LNCaP clone FGC (cell line): ENCODE measurements at places on chromosomes 7 and 10.
A peak's percentile ranks its signal among the peaks of the same experiment; 100 is the strongest.

- peak; percentile 93 for DNase-seq
Observed at GRCh38 chr10:65891073-65891981, 1034.5 kb upstream of the LRRTM3 start.

DNA sequence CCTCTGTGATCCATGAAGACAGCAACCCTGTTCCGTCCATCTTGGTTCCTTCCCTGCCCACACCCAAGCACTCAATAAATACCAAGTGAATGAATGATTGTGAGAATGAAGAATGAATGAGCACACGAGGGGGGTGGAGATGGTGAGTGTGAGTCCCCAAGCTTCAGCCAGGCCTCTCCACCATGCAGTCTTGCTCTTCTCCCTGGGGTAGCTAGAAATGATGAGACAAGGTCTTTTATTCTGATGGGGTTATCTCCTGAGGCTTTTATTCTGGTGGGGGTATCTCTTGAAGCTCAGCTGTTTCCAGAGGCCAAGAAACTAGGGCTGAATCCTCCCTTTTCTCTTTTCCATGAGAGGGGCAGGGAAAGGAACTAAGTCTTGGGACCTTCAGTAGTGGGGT is 57.0 kb downstream of the ELFN1 start:
- DNase-seq: no peak

DNA sequence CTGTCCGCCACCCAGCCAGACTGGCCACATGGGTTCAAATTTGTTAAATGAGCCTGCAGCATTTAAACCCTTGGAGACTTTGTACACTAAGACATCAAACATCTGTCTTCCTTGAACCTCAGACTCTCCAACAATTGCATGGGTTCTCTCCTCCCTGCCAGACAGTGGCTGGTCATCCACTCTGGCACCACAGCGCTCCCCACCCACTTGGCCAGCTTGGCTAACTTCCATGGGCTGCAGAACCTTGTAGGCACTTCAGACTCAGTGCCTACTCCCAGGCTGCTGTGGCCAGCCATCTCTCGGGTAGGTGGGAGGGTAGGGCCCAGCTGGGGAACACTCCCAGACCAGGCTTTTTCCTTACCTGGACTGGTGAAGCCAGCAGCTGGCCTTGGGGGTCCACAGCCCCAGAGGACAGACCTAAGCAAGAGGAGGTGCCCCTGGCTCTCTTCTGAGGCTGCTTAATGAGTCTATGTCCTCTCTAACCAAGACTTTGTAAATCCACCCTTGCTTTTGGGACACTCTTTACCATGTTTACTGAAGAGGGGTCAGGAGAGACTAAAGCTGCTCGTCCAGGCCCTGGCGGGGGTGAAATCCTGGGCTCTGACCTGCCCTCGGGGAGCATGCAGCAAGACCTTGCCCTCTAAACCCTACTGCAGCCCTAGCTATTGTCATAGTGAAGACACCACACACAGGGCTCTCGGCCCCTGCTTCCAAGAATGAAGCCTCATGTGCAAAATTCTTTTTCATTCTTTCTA is 82.7 kb downstream of the ARHGAP22 start:
- no peak for DNase-seq

DNA sequence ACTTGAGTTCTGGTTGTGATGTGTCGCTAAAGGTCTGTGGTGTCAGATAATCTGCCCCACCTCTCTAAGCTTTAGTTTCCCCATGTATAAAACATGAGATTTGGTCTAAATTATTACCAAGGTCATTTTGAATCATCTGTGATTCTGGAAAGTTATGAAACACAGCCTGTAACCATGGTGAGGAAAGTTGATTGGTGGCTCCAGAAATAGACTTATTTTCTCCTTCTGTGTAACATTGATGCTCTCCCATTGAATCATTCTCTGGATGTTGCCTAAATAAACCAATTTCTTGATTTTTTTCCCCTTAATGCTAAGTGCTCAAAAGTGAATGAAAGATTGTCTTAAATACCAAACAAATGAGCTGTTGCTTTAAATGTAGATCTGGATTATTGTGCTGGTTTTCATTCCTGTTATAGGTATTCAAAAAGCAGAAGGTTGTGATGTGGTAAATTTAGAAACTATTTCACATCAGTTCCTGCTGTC is 30.0 kb upstream of the PCGF5 start:
- DNase-seq: no peak

GRCh38 chr7:147207988-147208387 is 1091.4 kb downstream of the CNTNAP2 start:
- no peak for DNase-seq

GRCh38 chr10:78859769-78860168 is 209.0 kb upstream of the ZMIZ1 start:
- peak; percentile 4 for DNase-seq

DNA sequence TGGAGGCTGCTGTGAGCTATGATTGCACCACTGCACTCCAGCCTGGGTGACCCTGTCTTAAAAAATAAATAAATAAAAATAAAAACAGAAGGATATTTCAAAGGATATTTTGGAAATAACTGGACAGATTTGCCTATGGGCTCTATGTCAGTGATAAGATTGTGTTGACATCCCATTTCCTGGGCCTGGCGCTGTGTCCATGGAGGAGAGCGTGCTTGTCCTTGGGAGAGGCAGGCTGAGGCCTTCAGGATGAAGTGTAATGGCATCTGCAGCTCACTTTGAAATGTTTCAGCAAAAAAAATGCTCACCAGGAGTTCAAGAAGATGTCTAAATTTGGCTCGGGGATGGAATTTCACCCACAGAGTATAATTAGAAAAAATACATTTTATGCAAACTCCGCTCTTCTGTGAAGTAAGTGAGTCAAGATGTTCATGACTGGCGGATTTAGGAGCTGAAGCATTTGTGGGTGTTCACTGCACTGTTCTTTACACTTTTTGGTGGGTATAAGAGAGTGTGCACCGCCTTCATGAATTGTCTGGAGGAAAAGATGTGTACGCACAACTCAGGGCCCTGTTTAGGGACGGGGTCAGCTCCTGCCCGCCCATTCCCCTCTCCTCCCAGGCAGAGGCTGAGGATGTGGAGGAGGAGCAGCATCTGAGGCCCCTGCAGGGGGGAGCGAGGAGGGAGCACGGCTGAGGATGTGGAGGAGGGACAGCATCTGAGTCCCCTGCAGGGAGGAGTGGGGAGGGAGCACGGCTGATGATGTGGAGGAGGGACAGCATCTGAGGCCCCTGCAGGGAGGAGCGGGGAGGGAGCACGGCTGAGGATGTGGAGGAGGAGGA is 18.5 kb upstream of the FOXL3 start:
- DNase-seq: no peak

GRCh38 chr7:155166673-155167370 is 96.7 kb downstream of the HTR5A start:
- DNase-seq: peak; percentile 69

GRCh38 chr7:99997545-99998137 is 17.8 kb upstream of the ZKSCAN1 start:
- no peak for DNase-seq

- DNase-seq: no peak
Observed at GRCh38 chr10:79380946-79381721, 33.9 kb downstream of the PPIF start.

GRCh38 chr7:80760292-80760691 is 121.8 kb downstream of the CD36 start:
- DNase-seq: peak; percentile 88

- peak; percentile 35 for DNase-seq
Observed at GRCh38 chr7:16982640-16983350, 101.0 kb upstream of the AGR3 start.

- no peak for DNase-seq
Observed at GRCh38 chr7:91880016-91880412, 488 bp downstream of the MTERF1 start.
